AG09319 (cell line): ENCODE measurements at places on chromosomes 12 and 14.

- no peak for DNase-seq
These were observed 7.7 kb upstream of the KICS2 start for GRCh38 chr12:64229796-64230195.

DNA sequence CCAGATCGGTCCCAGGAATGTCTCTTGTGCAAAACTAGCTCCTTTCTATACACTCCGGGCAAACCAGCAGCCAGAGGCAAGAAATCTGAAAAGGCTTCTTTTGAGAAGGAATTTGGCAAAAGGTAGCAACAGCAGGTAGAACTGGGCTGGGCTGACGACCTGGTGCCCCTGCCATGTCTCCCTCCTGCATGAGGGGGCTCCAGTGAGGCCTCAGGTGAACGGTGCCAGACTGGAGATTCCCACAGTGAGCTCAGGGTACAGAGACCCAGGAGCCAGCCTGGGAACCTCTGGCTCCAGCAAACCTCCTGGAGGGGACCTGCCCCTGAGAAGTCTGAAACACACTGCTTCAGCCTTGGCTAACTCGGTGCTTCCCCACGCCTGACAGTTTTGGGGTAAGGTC, 10.8 kb downstream of the ITPK1 start:
- DNase-seq, result no peak

GRCh38 chr14:76486251-76486743, 110.4 kb downstream of the ESRRB start:
- no peak for DNase-seq

DNA sequence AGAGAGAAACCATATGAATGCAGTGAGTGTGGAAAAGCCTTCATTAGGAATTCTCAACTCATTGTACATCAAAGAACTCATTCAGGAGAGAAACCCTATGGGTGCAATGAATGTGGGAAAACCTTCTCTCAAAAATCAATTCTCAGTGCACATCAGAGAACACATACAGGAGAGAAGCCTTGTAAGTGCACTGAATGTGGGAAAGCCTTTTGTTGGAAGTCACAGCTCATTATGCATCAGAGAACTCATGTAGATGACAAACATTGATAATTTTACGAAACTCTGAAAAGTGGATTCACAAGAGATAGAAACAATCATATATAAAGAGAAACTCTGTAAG, 22.9 kb downstream of the ZNF268 start:
- no peak for DNase-seq

DNA sequence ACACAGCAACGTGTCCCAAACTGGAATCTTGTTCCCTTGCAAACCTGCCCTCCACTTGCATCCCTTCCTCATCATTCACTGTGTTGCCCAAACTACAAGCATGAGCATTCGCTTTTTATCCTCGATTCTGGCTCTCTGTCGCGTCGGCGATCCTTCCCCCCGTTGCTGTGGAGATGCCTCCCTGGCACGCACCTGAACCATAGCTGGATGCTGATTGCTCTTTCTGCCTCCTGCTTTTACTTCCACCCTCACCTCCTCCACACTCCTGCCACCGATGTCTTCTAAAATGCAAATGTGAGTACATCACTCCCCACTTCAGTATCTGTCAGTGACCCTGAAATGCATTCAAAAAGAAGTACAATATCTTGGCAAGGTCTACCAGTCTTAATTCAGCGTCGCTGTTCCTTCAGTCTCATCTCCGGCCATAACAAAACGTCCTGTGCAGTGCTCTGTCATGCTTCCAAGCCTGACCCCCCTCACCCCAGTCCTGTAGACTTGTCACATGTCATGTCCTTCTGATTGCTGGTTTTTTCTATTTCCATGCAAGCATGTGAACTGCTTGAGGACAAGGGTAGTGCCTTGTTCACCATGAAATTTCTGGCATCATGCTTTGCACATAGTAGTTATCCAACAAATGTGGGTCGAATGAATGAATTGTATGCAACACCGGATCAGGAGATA, 2.5 kb upstream of the PPP2R5C start:
- DNase-seq, result no peak
